ENCODE measurements at places on chromosomes 12 and 14.
A peak's percentile ranks its signal among the peaks of the same experiment; 100 is the strongest.

DNA sequence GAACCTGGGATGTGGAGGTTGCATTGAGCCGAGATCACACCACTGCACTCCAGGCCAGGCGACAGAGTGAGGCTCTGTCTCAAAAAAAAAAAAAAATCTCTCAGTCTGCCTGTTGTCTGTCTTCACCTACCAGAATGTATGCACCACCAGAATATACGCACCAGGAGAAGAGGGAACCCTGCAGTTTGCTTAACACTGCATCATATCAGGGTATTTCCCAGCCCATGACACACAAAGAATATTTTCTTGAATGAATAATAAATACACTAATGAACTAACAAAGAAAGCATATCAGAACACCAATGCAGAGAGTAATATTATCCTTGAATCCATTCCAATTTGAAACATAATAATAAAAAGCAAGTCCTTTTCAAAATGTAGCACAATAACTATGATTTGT is 44.2 kb upstream of the FOXN3 start:
- no peak for DNase-seq

- DNase-seq, result no peak
These were observed 248.5 kb downstream of the DUSP6 start for GRCh38 chr12:89103831-89104230.

- DNase-seq, result no peak
These were observed 8.1 kb downstream of the TNS2 start for GRCh38 chr12:53057816-53058500.

DNA sequence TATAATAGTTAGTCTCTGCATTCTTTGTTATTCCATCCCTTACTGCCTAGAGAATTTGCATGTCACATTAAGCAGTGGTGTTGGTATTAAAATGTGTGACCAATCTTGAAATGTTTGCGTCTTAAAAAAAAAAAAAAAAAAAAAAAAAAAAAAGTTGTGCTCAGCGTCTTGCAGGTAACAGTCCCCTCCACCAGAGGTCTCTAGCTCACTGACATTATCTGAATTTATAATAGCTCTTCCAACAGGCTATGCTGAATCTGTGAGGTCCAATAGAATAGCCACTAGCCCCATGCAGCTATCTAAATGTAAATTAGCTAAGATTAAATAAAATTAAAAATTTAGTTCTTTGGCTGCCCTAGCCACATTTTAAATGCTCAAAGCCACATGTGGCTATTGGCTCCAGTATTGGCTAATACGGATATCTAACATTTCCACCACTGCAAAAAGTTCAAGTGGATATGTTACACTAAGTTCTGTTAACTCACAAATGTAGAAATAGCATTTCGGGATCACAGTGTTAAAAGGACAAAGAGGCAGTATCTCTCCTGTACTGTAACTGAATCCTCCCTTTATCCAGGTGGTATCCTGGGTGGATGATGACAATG is 28.7 kb downstream of the NKX2-8 start:
- DNase-seq, result peak; percentile 40

- DNase-seq, result no peak
These were observed 43.7 kb downstream of the TMEM63C start for GRCh38 chr14:77225254-77225653.

- DNase-seq, result no peak
These were observed 1153.2 kb downstream of the BCL11B start for GRCh38 chr14:98118749-98119148.

- DNase-seq, result peak; percentile 67
These were observed 190.8 kb upstream of the TMEM132C start for GRCh38 chr12:128076188-128076587.

GRCh38 chr12:45312012-45312411 is 96.1 kb downstream of the ANO6 start:
- DNase-seq, result no peak

Measured in amniotic stem cell (primary cell).